Stimulated activated naive CD4-positive, alpha-beta T cell treated with Interleukin-2 at 50 U/mL for 16 hours (primary cell): ENCODE measurements at places on chromosomes 6 and 20.

DNA sequence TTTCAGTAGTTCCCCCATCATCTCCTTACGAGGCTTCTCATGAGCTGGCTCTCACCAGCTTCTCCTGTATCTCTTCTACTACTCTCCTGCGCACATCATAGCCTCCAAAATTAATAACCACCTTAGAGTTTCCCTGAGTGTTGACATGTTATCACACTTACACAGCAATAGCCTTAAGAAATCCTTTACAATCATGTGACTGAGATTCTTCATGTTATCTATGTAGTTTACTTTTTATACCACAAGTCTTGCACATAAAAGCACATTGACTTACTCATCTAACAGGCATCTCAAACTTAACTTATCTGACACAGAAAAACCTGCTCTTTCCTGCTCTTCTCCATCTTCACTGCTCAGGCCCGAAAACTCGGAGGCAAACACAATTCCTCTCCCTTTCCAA is 103.7 kb upstream of the TAB2 start:
- DNase-seq, result no peak

GRCh38 chr6:41332842-41333736 is 2.3 kb upstream of the NCR2 start:
- no peak for DNase-seq

GRCh38 chr20:3740615-3741301 is 8.3 kb downstream of the HSPA12B start:
- no peak for DNase-seq

DNA sequence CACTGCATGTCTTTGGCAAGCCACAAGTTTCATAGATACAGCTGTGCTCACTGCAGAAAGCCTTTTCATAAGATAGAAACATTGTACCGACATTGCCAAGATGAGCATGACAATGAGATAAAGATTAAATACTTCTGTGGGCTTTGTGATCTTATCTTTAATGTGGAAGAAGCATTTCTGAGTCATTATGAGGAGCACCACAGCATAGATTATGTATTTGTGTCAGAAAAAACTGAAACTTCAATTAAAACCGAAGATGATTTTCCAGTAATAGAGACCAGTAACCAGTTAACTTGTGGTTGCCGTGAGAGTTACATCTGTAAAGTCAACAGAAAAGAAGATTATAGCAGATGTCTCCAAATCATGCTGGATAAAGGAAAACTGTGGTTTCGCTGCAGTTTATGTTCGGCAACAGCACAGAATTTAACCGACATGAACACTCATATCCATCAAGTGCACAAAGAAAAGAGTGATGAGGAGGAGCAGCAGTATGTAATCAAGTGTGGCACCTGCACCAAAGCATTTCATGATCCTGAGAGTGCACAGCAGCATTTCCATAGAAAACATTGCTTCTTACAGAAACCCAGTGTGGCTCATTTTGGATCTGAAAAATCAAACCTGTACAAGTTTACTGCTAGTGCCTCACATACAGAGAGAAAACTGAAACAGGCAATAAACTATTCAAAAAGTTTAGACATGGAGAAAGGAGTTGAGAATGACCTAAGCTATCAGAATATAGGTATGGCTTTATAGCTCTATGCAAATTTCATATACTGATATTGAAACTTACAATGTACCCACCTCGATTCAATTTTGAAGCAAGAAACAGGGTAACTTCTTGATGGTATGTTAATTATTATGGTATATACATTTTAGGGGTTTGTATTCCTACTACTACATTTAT is 23.9 kb upstream of the BAG2 start:
- no peak for DNase-seq
